ENCODE measurements at places on chromosomes 5 and 9.

- no peak for DNase-seq
Measured at GRCh38 chr5:51599587-51599986, 216.3 kb downstream of the ISL1 start.

DNA sequence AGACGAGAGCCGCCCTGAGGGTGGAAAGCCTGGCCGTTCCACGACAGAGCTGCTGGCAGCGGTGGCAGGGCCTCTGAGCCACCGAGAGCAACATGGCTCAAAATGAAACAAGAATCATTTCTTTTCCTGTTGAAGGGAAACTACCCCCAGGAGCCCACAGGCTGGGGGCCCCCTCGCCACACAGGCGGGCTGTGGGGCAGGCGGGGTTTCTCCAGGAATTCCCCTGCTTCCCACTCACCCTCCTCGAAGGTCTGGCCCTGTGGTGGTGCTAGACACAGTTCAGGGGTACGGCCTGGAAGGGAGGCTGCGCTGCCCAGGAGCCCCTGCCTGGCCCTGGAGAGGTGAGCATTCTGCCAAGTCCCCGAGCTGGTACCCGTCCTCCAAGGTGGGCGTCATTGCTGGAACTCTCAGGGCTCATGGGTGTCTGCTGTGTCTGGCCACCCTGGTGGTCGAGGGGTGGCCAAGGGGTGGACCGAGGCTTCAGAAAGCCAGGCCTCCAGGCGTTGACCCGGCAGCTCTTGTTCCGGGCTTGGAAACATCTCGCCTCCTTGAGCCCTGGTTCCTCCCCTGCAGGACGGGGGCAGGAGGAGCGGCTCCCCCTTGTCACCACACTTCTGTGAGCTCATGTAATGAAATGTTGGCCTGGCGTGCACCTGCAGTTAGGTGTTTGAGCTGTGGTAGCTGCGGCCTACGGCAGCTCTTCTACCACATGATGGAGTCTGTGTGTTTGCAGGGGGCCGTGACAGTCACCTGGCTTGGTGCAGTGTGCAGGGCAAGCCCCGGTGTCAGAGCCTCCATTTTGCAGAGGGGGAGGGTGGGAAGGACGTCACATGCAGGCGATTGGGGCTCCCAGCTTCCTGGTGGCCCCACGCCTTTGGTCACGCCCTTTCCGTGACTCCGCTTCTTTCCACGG, 65.3 kb downstream of the RXRA start:
- no peak for DNase-seq

- DNase-seq: no peak
Measured at GRCh38 chr5:385321-385720, 57.7 kb upstream of the EXOC3 start.

GRCh38 chr5:180103487-180104167, 32.1 kb upstream of the RNF130 start:
- DNase-seq: no peak

All from KG1 (cell line).